NCI-H2171 (cell line): ENCODE measurements at places on chromosomes 1 and 21.

DNA sequence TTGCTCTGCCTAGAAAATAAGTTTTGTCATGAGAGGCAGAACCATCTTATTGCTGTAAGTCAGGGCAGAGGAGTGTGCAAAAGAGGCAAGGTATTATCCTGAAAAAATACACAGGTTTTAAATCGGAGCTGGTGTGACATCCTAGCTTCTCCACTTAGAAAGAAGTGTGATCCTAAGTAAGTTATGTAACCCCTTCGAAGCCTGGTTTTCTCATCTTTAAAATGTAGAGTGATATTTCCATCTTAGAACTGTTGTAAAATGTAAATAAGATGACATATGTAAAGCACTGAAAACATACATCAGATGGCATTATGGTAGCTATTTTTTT, 65.1 kb downstream of the IER5 start:
- no peak for DNase-seq

GRCh38 chr1:62335656-62336055, 16.4 kb upstream of the KANK4 start:
- DNase-seq, result no peak

DNA sequence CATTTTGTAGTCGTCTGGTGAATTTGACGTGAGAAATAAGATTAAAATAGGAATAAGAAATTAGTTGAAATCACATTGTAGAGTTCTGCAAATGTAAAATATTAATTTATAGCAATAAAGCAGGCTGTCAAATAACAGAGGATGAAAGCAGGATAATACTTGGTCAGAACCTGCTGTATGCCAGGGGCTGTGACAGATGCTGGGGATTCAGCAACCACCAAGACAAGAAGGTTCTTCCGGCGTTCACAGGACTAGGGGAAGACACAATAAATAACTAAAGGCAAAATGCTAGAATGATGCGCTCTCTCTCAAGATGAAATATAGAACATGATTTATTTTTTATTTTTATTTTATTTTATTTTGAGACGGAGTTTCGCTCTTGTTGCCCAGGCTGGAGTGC, 6.8 kb upstream of the PARK7 start:
- DNase-seq, result no peak

DNA sequence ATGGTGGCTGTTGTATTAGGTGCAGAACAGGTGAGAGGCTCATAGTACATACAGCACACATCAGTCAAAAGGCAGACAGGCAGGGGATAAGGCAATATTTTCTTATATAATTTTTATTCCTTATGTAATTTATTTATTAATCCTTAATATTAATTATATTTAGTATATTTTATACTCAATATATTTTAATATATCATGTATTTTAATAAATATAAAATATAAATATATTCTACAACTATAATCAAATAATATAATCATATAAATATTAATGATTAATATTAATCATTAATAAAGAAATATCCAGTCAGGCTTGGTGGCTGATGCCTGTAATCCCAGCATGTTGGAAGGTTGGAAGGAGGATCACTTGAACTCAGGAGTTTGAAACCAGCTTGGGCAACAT, 17.7 kb upstream of the ACBD3 start:
- no peak for DNase-seq

DNA sequence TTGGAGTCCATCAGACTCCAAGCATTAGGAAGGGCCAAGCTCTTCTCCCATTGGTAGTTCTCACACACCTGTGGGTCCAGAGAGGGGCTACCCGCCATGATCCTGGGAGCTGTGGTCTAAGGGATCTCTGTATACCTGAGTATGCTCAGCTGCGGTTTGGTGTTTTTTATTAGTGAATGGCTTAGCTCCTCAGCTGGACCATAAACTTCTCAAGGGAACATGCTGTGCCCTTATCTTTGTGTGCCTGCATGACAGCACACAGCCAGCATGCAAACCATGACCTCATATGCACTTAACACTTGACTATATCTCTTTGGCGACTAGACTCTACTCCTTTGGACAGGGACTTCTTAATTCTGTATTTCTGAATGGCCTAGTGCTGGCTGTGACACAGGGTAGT, 94.5 kb downstream of the CD58 start:
- DNase-seq, result no peak

DNA sequence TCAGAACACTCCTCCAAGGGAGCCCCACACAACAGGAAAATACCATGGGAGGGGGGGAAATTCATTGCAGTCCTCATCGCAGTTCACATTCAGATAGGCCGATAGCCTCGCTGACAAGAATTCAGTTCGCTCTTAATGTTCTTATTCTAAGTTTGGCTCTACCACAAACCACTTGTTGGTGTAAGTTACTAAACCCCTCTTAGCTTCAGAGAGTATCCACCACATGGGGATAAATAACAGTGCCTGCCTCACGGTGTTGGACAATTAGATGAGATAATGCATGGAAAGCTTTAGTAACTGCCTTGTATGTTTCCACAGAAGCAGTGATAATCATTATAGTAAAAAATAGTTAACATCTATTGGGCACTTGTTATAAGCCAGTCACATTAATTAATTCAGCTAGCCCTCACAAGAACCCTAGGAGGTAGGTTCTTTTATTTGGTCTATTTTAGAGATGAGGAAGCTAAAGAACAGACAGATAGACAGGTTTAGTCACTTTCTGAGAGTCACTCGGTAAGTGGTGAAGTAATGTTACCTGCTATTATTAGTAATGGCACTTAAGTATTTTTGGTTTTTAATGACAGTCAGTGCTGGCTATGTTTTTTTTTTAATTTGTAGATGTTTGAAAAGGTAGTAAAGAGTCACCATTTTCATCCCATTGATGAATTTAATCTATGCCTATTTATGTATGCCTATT, 10.1 kb downstream of the VAV3 start:
- no peak for DNase-seq

GRCh38 chr1:196372896-196373536, 235.2 kb downstream of the KCNT2 start:
- no peak for DNase-seq

GRCh38 chr1:47763591-47764171, 233.5 kb downstream of the TRABD2B start:
- DNase-seq, result no peak

GRCh38 chr1:20574686-20575540, 14.0 kb upstream of the CDA start:
- no peak for DNase-seq

- DNase-seq, result no peak
Observed at GRCh38 chr1:34156739-34157138, 8.3 kb downstream of the CSMD2 start.

- no peak for DNase-seq
Observed at GRCh38 chr1:177959811-177960515, 9.9 kb downstream of the SEC16B start.

GRCh38 chr1:232517204-232517603, 112.7 kb downstream of the SIPA1L2 start:
- no peak for DNase-seq

- DNase-seq, result no peak
Observed at GRCh38 chr1:83418558-83418957, 580.4 kb downstream of the TTLL7 start.

GRCh38 chr21:15219039-15219438, 154.2 kb upstream of the NRIP1 start:
- DNase-seq, result no peak

DNA sequence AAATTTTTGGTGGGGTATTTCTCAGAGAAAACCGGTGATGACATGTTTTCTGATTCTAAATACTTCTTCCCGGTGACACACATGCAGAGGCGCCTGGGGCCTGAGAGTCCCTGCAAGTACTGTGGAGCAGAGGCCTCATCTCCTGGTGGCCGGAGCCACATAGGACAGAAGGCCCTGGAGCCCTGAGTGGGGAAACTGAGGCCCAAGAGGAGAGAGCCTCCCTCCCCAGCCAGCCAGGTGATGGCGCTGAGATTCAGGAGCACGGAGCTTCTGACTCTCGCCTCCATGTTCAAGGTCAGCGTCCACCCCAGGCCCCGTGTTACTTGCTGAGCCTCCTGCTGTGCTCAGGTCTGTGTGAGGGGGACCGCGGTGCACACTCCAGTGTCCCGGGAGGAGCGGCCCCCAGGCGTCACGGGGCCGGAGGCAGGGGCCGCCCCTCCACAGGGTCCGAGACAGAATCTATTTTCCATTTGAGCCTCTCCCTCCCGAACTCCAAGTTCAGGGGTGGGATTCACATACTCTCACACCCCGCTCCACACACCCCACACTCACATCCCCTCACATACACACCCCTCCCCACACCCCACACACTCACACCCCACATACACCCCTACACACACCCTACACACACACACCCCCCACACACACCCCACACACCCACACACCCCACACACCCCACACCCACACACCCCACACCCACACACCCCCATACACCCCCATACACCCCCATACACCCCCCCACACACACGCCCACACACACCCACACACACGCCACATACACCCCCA, 43.8 kb downstream of the SLX9 start:
- DNase-seq, result no peak

GRCh38 chr1:217564833-217565232, 66.1 kb downstream of the GPATCH2 start:
- no peak for DNase-seq

DNA sequence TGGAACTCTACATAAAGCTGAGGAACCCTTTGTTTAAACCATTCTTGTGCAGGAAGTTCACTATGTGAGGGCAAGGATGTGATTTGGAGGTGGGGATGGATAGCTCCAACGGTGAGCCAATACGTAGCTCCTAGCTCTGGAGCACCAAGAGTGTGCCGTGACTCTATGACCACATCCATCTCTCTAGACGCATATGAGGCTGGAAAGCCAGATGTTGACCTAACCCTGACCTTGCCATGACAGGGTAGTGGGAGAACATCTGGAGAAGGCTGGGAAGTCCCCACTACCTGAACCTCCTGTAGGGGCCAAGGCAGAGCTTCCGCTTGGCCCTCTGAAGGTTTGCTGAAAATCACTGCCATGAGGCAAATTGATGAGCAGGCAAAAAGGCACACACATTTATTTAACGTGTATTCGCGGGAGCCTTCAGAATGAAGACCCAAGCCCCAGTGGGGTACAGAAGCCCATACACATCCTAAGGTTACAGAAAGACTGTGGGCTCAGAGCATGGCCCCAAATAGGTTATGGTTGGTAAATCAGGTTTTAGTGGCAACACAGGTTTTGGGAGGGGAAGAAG, 43.4 kb downstream of the EIF2D start:
- no peak for DNase-seq

GRCh38 chr1:33441088-33441745, 10.3 kb upstream of the PHC2 start:
- no peak for DNase-seq

GRCh38 chr1:230816018-230816417, 52.3 kb downstream of the C1orf198 start:
- no peak for DNase-seq

- DNase-seq, result no peak
Observed at GRCh38 chr1:111192074-111192473, 8.4 kb downstream of the DENND2D start.

GRCh38 chr1:235409042-235409820, 42.0 kb downstream of the TBCE start:
- DNase-seq, result no peak

DNA sequence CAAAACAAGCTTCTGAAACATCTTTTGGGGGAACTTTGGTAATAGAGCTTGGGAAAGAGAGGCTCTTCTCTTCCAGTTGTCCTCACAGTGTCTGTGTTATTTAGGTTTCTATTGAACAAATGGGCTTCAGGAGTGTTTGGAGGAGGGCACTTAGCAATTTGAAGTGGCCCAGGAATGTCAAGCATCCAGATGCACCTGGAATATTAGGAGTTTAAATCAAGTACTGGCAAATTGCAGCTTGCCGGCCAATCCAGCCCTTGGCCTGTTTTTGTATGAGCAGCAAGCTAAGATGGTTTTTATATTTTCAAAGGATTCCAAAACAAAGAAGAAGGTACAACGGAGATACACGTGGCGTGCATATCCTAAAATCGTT, 94.7 kb downstream of the CCDC185 start:
- no peak for DNase-seq

DNA sequence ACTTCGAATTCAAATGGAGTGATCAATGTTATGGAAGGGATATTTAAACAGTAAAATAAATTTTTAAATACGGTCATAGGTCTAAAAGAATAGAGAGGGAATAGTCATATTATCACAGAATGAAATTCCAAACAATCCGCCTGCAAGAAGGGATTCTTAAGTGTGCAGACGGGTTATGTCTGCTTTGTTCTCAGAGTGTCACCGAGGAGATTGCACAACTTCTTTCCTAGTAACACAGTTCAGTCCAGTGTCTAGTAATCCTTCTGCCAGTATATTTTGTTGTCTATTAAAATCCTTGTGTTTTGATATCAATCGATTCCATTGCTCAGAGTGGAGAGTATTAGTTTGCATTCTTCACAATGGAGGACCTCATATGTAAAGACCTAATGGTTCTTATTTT, 48.4 kb downstream of the LRRC53 start:
- no peak for DNase-seq

DNA sequence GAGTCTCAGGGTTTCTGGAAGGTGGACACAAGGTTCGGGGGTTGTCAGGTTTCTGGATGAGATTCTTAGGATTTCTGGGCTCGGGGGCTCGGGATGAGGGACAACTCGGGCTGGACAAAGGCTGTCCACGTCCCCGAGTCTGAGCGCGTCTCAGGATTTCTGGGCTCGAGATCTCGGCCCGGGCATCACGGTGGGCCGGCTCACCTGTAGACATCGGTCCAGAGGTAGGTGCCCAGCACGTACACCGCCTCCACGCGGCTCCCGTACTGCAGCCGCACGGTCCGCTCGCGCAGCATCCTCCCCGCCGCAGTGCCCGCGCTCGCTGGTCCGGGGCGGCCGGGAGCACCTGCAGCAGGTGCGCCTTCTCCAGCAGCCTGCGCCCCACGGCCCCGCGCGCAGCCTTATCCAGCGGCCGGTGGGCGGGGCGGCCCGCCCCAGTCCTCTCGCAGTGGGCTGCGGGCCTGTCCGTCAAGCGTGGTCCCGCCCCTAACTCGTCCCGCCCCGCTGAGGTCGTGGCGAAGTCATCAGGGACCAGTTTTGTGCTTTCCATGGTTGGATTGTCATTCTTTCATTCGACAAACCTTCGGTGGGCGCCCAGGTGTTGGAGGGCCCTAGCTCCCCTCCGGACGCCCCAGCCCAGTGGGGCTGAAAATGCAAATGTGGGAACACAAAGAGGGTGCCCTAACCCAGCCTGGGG, at the start of gene PADI2:
PADI2 (minus strand) TSS at position 376 of the 697 bp plus-strand sequence; CDS start at position 296, 80 bp downstream.
- peak; percentile 87 for DNase-seq

DNA sequence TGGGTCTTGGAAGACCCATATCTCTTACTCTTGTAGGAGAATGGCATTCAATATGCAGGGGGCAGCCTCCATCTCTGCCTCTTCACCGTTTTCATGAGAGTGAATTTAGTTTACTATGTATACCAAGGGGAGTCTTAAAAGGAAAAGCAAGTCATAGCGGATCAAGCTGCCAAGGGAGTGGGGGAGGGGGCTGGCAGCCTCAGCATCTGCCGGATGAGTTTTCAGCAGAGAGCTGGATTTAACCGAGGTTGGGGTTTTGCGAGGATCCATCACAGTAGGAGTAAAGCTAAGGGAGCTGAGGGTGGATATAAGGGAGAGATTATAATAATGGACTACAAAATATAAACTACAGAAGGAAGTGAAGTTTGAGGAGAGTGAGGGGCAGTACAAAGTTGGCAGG, 9.9 kb downstream of the CD160 start:
- DNase-seq, result no peak
